SJSA1 (cell line): ENCODE measurements at places on chromosomes 2 and 18. TPM values are rescaled to one million over a fixed set of nuclear protein-coding genes. Genes with fewer than 3 reads are reported as not detected.
A peak's percentile ranks its signal among the peaks of the same experiment; 100 is the strongest.

GRCh38 chr2:208033701-208034502, 8.6 kb upstream of the PLEKHM3 start:
- no peak for DNase-seq
- no peaks in the 10 kb centered on the region for H3K36me3 ChIP-seq
- no peaks in the 10 kb centered on the region; the same call in 1 of the 2 replicates for H3K27me3 ChIP-seq
- H3K27ac ChIP-seq: no peak overlapping the region

The CPO gene
- total RNA-seq: not detected in 2 replicates

DNA sequence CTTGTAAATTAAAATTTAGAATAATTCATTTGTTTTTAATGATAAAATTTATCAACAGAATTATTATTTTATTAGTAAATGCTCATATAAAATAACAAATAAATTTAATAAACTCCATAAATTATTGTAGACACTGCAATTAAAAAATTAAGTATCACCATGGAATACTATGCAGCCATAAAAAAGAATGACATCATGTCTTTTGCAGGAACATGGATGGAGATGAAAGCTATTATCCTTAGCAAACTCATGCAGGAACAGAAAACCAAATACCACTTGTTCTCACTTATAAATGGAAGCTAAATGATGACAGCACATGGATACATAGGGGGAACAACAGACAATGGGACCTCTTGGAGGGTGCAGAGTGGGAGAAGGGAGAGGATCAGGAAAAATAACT, 29.7 kb upstream of the DSG3 start:
- no peaks in the 10 kb centered on the region for H3K4me1 ChIP-seq
- no peak for DNase-seq
- H3K4me3 ChIP-seq: no peak overlapping the region
- H3K27me3 ChIP-seq: no peaks in the 10 kb centered on the region
- H3K27ac ChIP-seq: no peak overlapping the region

- DNase-seq: no peak
- no peaks in the 10 kb centered on the region for H3K36me3 ChIP-seq
- H3K4me1 ChIP-seq: peaks cover 29% of the 10 kb centered on the region
- no peak overlapping the region for H3K4me3 ChIP-seq
- no peak overlapping the region for H3K27ac ChIP-seq
These were observed 14.0 kb upstream of the COL6A3 start for GRCh38 chr2:237427769-237428506.

The BOK gene
- total RNA-seq: 337 and 338 TPM in 2 replicates

The INPP1 gene
- total RNA-seq: 5.3 and 10.1 TPM in 2 replicates

- H3K27me3 ChIP-seq: no peaks in the 10 kb centered on the region
- no peaks in the 10 kb centered on the region for H3K36me3 ChIP-seq
- 0 out of 2 replicates have a peak, but pooled peaks cover 3% of the 10 kb centered on the region for H3K4me1 ChIP-seq
- no peak for DNase-seq
These were observed 41.8 kb upstream of the SP3 start for GRCh38 chr2:174007010-174007409.

- peak within 1 kb of the TSS; percentile 81 for H3K4me3 ChIP-seq
- H3K27ac ChIP-seq: peak within 1 kb of the TSS; percentile 95
- H3K27me3 ChIP-seq: no peaks in the 10 kb centered on the region
- peaks cover 10% of the 10 kb centered on the region; the same call in 1 of the 2 replicates for H3K36me3 ChIP-seq
- peaks cover 12% of the 10 kb centered on the region for H3K4me1 ChIP-seq
These were observed at the start of gene USP40 for GRCh38 chr2:233566141-233566956. USP40 (minus strand) TSS chr2:233566782; CDS start chr2:233565554, 1,228 bp downstream.

- H3K4me1 ChIP-seq: no peaks in the 10 kb centered on the region
- no peaks in the 10 kb centered on the region for H3K36me3 ChIP-seq
- H3K4me3 ChIP-seq: no peak overlapping the region
- no peak for DNase-seq
- H3K27ac ChIP-seq: no peak overlapping the region
These were observed 285.9 kb downstream of the CLIP4 start for GRCh38 chr2:29400930-29401653.

DNA sequence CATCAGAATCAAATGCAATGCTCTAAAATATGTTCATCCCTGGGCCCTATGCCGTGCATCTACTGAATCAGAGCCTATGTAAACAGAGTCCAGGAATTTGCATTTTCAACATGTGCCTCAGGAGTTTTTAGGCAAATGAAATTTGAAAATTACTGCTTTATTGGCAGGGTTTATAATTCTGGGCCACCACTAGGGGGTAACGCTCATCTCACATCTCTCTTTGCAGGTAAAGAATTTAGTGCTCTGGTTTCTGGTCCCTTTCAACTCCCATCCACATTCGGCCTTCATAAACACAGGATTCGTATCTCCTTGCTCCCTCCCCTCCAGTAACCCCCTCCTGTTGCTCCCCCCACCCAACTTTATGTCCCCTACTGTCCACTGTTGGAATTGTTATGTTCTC, 49.3 kb downstream of the LYPD6B start:
- no peak overlapping the region for H3K27ac ChIP-seq
- no peak for DNase-seq
- H3K4me3 ChIP-seq: no peak overlapping the region

The MALL gene
- total RNA-seq: not detected in 2 replicates

The SP140 gene
- 0.44 and 2.2 TPM in 2 replicates for total RNA-seq
